ENCODE measurements at places on chromosomes 1 and 21.

DNA sequence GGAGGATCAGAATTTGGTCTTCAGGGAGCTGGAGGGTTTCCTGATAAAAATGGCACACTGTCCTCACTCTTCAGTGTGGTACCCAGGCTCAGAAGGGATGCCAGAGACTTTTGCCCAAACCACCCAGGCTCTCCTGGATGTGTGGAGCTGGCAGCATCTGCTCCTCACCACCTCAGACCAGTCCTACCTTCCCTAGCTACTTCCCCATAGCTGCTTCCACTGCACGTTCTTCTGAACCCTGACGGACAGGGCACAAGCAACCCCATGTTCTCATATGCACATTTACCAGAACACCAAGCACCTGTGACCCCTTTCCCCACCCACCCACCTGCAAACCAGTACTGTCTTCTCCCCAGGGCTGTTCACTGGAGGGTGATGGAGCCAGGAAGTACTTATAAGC lies 4.7 kb downstream of the ADAR start:
- DNase-seq, result no peak

DNA sequence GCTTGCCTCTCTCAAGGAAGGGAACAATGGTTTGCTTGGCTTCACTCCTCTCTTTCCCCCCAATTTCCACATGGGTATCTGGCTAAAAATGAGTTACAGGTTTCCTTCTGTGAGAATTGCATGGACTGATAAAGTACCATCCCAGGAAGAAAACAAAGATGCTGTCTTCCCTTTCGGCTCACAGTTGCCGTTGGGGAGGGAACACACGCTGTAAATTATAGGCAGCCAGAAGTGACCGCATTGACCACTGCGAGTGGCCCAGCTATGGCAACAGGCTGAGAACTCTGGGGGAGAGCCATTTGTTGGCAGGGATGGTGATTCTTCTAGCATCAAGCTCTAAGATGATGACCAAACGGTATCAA lies 2.9 kb downstream of the RUNX1 start:
- DNase-seq, result no peak

DNA sequence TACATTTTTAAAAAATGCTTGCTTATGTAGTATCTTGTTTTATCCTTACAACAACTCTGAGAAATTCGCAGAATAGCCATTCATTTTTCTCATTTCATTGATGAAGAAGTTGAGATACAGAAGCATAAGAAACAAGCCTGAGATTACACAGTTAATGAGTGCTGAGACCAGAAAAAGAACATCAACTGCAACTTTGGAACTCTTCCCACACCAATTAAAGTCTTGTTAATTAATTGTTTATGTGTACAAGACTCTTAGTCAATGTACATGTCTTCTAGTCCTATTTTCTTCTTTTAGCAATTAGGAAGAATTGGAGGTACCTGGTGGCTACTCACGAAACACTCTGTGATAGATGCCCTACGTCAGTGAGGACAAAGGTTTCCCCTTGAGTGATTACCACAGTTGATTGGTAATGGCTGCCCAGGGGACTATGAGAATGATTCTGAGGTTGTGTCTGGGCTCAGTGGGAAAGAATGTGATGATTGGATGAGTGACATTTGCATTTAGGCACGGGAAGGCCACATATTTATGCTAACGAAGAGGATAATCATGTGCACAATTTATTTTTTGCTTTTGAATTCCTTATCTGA lies 187.4 kb upstream of the KCNK2 start:
- DNase-seq, result no peak

GRCh38 chr1:8754993-8755392 lies 62.4 kb downstream of the RERE start:
- DNase-seq, result no peak

DNA sequence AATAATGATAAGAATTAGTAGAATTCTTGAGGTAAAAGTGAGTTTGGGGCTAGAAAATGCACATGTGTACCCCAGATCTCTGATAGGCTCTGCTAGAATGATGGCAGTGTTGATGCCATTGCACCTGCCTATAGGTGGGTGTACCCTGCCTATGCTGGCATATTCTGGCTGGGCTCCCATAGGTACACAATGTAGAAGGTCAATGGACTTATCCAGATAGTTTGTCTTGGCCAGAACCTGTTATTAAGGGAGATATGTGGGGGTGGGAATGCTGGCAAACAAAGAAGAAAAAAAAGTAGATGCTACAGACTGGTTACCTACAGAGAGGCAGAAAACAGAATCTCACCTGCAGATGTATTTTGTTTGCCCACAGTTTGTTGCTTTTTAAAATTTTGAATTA lies 14.1 kb upstream of the KLHDC8A start:
- DNase-seq, result no peak

DNA sequence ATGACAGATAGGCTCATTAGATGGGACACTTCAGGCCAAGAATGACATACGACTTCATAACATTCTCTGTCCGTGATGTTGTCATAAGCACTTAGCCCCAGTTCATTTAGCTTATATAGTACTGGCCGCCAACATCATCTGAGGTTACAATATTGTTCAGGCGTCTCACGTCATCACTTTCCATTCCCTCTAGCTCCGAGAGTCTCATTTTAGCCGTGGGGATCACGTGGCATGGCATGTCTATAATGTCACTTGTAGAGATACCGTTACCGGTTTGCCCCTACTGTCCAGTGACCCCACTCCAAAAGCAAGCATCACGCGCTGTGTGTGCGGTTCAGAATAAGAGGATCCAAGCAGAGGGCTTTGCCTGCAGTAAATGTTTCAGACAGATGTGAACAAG lies 34.6 kb upstream of the HEATR1 start:
- DNase-seq, result no peak

GRCh38 chr1:201887116-201887866 lies 1.4 kb upstream of the SHISA4 start:
- DNase-seq, result no peak

GRCh38 chr21:33108228-33108627 lies 38.3 kb downstream of the OLIG1 start:
- no peak for DNase-seq

GRCh38 chr21:17572431-17572830 lies 40.3 kb downstream of the BTG3 start:
- no peak for DNase-seq

DNA sequence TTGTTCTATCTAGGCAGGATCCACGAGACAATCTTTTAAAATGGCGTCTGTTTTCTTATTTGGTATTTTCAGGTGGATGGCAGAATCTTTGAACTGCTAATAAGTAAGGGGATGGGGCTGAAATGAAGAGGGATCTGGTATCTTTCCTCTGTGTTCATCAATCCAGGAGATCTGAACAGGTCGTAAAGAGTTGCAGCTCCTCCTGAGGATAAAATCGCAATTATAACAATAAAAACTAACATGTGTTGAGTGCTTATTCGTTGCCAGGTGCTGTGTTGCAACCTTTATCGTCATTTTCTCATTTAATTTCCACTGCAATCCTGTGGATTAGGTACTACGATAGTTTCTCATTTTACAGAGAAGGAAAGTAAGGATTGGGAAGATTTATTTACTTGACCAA lies 134.6 kb upstream of the DPYD start:
- no peak for DNase-seq

GRCh38 chr1:84973498-84974334 lies 23.2 kb downstream of the MCOLN2 start:
- no peak for DNase-seq

- no peak for DNase-seq
Observed at GRCh38 chr1:11364170-11364569, 91.2 kb downstream of the UBIAD1 start.

DNA sequence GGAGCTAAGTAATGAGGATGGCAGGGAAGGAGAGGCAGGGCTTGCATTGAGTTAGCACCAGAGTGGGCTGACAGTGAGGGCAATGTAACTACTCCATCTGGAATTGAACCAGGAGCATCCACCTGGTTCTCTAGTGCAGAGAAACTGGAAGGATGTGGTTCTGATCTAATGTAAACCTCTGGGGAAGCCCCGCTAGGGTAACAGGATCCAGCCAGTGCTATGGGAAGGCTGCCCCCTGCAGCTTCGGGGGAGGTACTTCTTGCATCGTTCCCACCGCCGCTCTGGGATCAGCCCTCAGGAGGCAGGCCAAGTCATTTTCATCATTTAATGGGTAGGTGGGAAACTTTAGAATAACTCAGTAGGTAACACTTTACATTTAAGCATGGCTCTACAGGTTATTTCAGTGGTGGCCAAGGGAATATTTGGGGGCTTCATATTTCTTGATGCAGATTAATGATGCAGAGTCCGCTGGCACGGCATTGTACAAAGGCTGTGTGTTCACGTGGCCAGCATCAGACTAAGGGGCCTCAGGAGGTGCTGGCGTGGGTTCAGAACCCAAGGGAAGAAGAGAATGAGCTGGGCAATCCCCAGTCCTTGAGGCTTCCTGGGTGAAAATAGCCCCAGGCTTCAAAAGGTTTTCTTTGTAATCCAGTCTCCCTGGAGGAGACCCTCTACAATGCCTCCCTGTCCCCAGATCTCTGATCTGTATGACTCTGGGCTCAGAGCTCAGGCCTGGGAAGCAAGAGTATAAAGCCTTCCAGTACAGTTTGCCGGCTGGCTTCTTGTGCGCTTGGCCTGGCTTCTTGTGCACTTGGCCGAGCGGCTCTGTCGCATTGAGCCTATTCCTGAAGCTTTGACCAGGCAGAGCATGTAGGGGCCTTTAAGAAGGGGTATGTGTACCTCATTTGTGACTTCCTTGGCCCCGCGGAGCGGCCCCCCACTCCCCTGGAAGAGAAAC lies 26.4 kb upstream of the KAZN start:
- DNase-seq, result no peak

- peak; percentile 19 for DNase-seq
Observed at GRCh38 chr1:235015291-235015985, 113.2 kb downstream of the TOMM20 start.

- DNase-seq, result no peak
Observed at GRCh38 chr1:157878059-157878458, 36.5 kb upstream of the CD5L start.

DNA sequence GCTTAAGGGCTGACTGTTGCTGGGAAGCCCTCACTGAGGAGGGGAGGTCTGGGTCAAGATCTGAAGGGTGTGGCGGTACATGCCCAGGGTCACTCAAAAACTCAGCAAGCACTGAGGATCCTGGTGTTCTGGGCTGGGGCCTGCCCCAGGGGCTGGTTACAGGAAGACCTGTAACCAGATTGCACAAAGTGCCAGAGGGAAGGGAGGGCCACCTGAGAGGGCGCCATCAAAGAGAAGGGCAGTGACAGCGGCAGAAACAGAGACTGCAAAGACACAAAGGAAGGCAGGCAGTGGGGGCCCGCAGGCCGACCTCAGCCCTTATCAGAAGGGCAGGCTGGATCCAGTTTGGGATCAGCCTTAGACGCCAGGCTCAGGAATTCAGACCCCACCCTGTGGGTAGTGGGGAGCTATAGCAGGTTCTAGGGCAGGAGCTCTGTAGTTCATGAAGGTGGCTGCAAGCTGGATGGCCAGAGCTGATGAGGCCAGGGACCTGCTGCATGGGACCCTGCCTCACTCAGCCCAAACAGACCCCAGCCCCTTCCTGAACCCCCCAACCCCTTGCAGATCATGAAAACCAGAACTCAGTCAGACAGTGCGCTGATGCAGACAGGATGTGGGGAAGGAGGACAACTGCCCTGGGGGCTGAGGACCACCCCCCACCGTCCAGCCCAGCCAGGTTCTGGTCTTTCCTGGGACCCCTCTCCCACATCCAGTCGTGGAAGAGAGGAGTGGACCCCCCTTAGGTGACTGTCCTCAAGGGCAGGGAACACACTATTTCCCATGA lies 3.9 kb downstream of the SH2D5 start:
- no peak for DNase-seq

DNA sequence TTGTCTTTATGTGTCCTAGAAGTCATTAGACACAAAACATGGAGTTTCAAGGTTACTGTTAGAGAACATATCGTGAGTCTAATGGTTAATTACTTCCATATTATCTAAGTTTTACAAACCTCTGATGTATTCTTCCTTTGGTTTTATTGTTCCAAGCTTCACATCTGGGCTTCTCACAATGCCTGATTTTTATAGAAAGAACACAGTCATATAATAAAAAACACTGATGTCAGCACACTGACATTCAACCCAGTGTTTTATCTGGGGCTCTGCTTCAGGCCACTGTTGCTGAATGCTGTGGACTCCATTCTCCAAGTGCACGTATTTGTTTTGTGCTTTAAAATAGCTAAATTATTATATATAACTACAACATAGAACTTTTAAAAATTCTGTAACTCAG lies 232.9 kb downstream of the SMYD3 start:
- no peak for DNase-seq

GRCh38 chr1:155645034-155645598 lies 35.1 kb downstream of the MSTO1 start:
- DNase-seq, result no peak

GRCh38 chr1:86155807-86156565 lies 586 bp downstream of the COL24A1 start:
- no peak for DNase-seq
